ENCODE measurements at places on chromosomes 5 and 9.

DNA sequence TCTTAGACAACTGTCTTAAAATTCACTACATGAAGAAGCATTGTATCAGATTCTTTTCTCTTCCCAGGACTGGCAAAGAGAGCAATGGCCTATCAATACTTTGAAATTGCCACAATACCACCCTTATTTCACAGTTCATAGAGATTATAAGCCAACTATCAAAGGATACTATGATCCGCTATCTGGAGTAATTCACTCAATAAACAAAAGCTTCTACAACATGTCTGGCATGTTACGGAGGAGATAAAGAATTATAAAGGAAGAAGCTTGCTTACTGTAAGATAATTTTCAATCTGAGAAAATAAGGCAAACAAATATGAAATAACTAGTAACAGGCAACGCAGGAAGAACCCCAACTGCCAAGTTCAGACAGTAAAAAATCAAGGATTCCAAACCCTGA, 114.8 kb downstream of the GNAQ start:
- DNase-seq = no peak

- no peak for DNase-seq
Observed at GRCh38 chr5:72407541-72407940, 87.4 kb downstream of the PTCD2 start.

- no peak for DNase-seq
Observed at GRCh38 chr9:134167530-134167931, 3.2 kb upstream of the RNU6ATAC start.

DNA sequence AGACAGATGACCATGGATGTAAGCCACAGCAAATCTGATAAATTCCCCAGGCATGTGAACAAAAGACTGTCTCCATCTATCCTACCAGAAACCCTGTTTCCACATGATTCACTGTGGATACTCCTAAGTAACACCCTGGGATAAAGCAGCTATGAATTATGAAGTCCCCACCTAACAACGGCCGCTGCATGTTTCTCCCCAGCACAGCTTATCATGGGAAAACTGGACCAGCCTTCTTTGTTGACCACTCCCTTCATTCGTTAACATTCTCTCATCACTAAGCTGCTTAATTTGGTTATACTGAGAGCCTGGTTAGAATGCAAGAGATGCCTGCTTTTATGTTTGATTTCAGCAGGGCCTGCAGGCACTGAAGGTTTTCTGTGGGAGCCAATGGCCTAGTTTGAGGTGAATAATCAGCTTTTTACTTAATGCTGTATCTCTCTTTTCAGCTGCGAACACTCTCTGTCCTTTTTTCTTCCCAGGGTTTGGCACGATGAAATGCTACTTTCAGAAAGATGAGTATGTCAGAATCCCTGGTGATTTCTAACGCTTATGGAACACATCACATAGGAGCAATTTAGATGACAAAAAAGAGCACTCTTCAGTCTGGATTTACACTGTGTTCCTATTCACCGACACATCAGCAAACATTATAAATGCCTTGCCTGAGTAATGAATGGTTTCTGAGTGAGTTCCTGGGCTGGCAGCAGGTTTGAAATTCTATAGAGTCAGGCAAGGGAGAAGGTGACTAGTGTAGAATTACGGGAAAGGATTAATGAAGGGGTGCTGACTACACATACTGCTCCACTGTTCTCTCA, 318.4 kb upstream of the ZNF608 start:
- DNase-seq = no peak

DNA sequence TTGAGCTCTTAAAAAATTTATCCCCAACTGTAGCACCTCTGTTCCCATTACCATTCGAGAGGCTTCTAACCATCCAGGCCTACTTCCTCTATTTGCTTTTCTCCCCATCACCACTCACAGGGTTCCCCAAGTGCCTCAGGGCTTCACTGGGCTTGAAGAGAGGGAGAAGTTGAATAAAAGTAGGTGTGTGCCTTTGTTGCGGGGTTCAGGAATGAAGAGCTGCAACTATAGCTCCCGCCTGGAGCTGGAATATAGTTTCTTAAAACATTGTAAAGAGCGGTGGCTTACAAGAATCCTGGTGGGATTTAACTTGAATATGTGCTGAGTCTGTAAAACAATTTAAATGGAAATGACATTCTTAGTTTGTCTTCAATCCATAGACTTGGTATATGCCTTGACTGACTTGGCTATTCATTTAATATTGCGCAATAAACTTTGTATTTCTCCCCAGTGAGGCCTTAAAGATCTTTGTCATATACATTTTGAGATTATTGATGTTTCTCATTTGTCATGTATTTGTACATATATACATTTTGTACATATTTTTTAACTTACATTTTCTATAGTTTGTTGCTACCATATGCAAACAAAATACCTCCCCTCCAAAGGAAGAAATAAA, 7.2 kb downstream of the ENTREP1 start:
- DNase-seq = no peak

- no peak for DNase-seq
Observed at GRCh38 chr5:10505517-10506095, 58.3 kb upstream of the ANKRD33B start.

DNA sequence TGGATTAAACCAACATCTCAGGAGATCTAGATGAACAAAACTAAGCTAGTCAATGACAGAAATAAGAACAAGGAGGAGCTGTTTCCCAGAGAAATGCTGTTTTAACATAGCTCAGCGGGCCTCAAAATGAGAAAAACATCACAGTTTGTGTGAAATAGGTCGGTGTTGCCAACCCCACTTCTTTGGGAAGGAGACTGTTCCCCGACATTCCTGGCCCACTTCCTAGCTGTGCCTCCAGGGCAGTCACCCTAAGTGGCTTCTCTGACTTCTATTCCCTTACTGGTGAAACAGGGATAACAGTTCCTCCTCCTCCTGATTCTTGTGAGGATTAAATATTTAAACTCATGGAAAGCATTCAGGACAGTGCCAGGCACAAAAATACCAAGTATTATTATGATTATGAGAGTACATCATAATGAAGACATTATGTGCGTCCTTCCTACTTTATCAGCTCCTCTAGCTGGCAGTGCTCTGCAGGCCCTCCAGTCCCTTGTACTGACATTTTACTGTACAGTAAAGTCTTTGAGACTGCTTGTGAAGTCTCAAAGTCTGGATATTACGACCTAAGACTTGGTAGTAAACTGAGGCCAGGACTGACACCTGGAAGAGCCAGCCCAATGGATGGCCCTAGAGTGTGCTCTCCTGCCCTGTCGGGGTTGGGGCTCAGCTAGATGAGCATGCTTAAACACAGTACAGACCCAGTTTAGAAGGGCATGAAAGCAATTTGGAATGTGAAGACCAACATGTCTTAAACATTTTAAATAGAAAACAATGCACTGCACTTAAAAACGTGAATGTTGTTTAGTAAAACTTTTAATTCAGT, 7.3 kb downstream of the ISCA1 start:
- no peak for DNase-seq

DNA sequence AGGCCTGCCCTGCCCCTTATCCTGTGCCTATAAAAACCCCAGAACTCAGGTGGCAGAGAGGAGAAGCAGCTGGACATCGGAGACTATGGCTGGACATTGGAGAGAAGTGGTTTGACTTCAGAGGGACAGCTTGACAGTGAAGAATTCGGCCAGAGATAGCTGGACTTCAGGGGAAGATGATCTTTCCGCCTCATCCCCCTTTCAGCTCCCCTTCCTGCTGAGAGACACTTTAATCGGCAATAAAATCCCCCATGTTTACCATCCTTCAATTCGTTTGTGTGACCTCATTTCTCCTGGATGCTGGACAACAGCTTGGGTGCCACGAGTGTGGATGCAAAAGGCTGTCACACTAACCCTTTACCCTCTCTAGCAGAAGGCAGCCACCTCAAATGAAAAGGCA, 134.1 kb upstream of the TUT7 start:
- no peak for DNase-seq

- peak; percentile 94 for DNase-seq
Observed at GRCh38 chr9:134443174-134444037, 117.2 kb downstream of the RXRA start.

DNA sequence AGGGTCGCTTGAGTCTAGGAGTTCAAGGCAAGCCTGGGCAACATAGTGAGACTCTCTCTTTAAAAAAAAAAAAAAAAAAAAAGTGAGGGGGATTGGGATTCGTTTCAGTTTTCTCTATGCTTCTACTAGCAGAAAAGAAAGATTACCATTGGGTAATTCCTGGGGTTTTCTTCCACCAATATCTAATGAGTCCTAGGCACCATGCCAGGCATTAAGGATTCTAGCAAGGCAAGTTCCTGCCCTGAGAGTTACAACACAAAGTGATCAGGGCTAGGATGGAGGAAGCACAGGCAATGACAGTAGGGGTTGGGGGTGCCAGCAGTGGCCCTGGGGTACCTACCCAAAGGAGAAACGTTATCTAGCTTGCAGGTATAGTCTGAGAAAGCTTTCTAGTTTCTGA, 90.8 kb downstream of the PCDH1 start:
- DNase-seq = no peak

DNA sequence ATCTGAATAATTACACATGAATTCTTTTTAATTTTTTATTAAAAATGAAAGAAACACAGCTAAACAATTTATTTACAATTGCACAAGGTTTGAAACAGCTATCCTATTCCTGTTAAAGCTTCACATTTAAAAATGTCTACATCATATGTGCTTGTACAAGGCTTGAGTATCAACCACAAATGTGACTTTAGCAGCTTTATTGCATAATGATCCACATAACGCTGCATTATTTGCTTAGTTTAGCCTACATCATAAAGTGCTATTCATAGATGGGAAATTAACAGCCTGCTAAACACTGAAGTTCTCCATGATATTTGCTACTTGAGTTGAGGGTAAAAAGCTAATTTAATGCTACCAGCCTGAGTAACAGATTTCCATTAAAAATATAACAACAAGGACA, 45.0 kb downstream of the TRIM36 start:
- DNase-seq = no peak

GRCh38 chr5:158759283-158759682, 340.4 kb downstream of the EBF1 start:
- DNase-seq = no peak

DNA sequence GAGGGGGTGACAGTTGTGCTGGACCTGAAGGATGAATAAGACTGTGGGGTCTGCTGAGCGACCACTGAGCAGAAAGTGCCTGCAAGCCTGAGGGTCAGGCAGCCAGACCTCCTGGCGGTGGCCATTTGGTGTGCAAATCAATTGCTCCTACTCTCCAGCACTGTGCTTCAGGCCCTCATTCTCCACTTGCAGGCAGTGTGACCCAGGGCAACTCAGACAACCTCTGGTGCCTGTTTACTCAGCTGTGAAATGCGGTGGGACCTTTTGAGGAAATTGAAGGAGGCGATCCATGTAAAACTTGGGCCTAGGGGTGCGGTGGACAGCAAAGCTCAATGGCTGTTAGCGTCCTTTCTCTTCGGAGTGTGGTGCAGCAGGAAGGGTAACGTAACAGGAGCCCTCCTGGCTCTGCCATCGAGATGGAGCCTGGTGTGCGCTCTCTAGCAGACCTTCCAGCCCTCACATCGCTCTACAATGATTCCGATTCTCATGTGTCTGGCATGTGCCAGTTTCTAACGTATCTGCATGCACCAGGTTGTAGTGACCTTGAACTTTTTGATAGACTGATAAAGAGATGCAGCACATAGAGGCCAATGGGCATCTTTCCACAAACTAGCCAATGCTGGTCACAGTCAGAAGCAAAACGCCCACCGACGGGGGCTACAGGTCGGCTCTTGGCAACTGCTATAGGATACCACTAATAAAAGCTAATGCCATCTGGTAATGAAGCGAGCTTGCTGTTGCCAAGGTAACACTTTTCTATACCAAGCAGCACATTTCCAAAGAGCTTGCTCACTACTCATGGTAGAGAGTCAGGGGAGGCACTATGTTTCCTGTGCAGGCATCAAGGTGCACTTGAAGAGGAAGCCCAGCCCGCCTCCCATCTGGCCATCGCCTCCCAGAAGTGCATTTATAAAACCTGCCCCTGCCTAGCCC, 159.7 kb upstream of the RAPGEF1 start:
- no peak for DNase-seq
